ENCODE measurements at places on chromosomes 7 and 10. TPM values are rescaled to one million over a fixed set of nuclear protein-coding genes. Genes with fewer than 3 reads are reported as not detected.

- H3K27me3 ChIP-seq = no peaks in the 10 kb centered on the region
- no peak for DNase-seq
- peaks cover 81% of the 10 kb centered on the region for H3K4me1 ChIP-seq
- peak overlapping the region; percentile 67 for H3K4me3 ChIP-seq
Measured at GRCh38 chr10:71975087-71975870, 11.1 kb downstream of the CHST3 start.

- no peak overlapping the region for H3K4me3 ChIP-seq
- no peak for DNase-seq
- H3K36me3 ChIP-seq = peaks cover 5% of the 10 kb centered on the region
- peaks cover 4% of the 10 kb centered on the region for H3K4me1 ChIP-seq
- no peaks in the 10 kb centered on the region for H3K27me3 ChIP-seq
Measured at GRCh38 chr7:151712810-151713125, 164.1 kb downstream of the PRKAG2 start.

DNA sequence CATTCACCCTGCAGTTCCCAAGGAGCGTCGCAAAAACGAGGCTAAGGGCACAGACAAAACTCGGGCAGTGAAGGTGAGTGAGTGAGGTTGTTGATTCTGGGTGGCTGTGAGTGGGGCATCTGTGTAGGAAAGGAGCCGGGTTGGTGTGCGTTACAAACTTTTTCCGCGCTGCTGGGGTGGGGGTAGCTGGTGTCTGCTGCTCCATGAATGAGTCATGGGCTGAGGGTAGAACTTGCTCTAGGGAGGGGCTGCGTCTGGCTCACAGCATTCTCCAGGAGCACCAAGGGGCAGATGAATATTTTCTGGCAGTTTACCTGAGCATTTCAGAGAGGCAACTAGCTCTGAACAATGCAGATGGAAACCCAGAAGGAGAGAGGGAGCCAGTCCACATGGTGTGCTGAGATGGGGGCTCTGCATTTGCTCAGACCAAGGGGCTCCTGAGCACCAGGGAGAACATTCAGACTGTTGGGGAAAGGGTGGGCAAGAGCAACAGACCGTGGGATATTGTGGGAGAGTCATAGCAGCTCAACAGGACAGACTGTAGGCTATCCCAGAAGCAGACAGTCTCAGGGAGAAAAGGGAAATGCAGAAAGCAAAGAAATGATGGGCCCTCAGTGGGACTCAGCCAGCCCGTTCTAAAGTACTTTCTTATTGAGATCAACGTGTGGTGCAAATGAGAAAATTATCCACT is 18.8 kb downstream of the NOBOX start:
- no peak overlapping the region for H3K4me3 ChIP-seq
- no peaks in the 10 kb centered on the region for H3K4me1 ChIP-seq
- DNase-seq = no peak
- no peaks in the 10 kb centered on the region for H3K27me3 ChIP-seq
- no peaks in the 10 kb centered on the region for H3K36me3 ChIP-seq

DNA sequence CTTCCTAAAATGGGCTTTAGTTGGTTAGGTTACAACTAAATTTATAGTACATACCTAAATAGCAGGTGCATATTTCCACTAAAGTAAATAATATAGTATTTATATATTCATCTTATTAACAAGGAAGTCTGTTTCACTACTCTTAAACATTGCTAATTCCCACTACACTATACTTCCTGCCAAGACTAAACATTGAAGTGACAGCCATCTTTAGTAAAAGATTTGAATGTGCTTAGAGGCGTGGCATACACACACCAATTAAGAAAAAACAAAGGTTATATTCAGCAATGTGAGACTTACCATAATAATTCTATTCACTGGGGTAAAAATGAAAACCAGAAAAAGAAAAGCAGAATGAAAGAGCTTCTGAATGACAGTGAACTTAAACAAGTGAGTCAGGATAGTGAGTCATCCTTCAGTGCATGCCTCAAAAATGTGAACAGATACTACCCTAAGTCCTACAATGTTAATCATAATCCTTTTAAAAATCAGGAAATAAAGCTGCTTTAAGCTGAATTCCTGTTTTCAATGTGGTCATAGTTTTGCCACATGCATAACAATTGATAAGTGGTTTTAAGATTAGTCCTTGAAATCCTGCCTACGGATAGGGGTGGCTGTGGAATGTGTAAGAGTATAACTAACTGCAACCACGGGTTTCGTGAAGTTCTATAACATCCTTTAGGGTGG is 59.4 kb downstream of the USP6NL start:
- no peak overlapping the region for H3K4me3 ChIP-seq
- no peak overlapping the region for H3K27ac ChIP-seq
- peaks cover 37% of the 10 kb centered on the region for H3K4me1 ChIP-seq
- DNase-seq = no peak

GRCh38 chr10:2978111-2978510 is 89.2 kb upstream of the PFKP start:
- no peak for DNase-seq
- peak overlapping the region; percentile 35 for H3K27ac ChIP-seq
- no peaks in the 10 kb centered on the region for H3K27me3 ChIP-seq
- H3K4me3 ChIP-seq = no peak overlapping the region
- H3K36me3 ChIP-seq = no peaks in the 10 kb centered on the region
- peaks cover 10% of the 10 kb centered on the region for H3K4me1 ChIP-seq

GRCh38 chr7:130114776-130115175 is 44.4 kb downstream of the KLHDC10 start:
- no peak for DNase-seq
- no peak overlapping the region for H3K27ac ChIP-seq
- no peaks in the 10 kb centered on the region for H3K4me1 ChIP-seq
- no peak overlapping the region for H3K4me3 ChIP-seq
- H3K27me3 ChIP-seq = no peaks in the 10 kb centered on the region

DNA sequence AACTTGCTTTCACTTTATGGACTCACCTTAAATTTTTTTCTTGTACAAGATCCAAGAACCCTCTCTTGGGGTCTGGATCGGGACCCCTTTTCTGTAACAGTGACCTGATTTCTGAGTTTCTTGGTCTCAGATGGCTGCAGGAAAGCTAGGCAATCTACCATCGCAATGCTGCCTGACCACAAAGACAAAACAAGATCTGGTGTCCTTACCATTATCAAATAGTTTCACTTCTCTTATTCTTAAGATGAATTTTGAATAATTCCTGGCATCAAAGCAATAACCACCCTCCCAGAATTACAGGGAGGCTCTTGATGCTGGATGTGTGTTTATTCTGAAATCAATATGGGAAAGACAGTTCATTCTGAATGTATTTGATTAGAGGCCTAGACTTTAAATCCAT is 77.4 kb upstream of the FRMD4A start:
- H3K27me3 ChIP-seq = no peaks in the 10 kb centered on the region
- DNase-seq = no peak
- no peaks in the 10 kb centered on the region for H3K4me1 ChIP-seq
- H3K36me3 ChIP-seq = no peaks in the 10 kb centered on the region
- H3K27ac ChIP-seq = no peak overlapping the region
- H3K4me3 ChIP-seq = no peak overlapping the region

GRCh38 chr7:12373580-12374263 is 29.9 kb downstream of the VWDE start:
- H3K4me1 ChIP-seq = no peaks in the 10 kb centered on the region
- H3K4me3 ChIP-seq = no peak overlapping the region
- H3K36me3 ChIP-seq = no peaks in the 10 kb centered on the region
- no peak overlapping the region for H3K27ac ChIP-seq
- no peaks in the 10 kb centered on the region for H3K27me3 ChIP-seq
- DNase-seq = no peak

DNA sequence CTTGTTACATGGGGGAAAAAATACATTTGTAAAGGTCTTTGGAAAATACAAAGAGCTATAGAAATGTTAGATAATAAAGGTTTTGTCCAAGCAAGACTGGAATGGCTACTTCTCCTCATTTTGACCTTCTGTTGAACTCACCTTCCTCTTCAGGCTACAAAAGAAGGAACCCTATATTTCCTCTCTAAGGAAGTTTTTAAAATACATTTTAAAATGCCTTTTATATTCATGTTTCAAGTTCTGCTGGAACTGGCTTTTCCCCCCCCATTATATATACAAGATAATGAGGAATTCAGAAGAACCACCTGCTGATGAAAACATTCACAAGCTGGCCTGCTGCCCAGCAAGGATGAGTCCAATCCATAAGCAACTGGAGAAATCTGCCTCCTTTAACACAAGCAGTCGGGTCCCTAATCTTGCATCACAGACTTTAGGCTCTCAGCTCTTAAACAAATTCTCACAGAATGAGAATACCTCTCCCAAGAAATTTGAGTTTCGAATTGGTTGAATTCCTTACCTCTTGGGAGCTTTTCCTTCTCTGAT is 44.6 kb downstream of the MTERF1 start:
- H3K4me3 ChIP-seq = no peak overlapping the region
- no peaks in the 10 kb centered on the region for H3K27me3 ChIP-seq
- no peak overlapping the region for H3K27ac ChIP-seq
- DNase-seq = no peak
- peaks cover 3% of the 10 kb centered on the region for H3K36me3 ChIP-seq
- H3K4me1 ChIP-seq = peaks cover 13% of the 10 kb centered on the region

DNA sequence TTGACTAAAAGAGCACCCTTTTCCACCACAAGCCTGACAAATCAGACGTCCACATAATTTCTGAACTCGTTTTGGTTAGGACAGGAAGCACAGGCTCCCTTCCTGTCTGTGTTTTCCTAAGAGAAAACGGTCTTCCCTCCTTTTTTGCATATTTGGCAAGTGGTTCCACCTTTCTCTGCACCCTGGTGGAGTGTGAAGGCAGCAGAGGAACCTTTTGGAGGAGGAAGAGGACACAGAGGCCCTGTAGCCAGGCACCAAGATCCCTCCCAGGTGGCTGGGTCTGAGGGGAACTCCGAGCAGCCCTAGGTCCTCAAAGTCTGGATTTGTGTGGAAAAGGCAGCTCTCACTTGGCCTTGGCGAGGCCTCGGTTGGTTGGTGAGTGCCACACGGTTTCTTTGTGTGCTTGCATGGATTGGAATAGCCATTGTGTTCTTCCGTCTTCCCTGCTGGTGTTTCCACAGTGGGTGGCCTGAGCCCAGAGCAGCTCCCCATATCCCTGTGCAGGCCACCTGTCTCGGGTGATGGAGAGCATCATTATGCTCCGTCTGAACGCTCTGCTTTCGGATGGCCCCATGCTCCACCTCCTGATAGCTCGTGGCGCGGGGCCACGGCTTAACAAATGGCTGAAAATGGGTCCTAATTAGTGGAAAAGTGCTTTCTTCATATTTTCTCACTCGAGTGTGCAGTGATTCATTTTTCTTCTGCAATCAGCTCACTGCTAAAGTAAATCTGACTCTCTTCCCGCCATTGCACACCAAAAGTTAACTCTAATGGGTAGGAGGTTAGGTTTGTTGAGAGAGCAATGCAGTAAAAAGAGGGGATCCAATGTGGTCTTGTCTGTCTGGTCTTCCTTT is 4.2 kb downstream of the IKZF1 start:
- peaks cover 48% of the 10 kb centered on the region for H3K4me1 ChIP-seq
- DNase-seq = no peak
- peaks cover 52% of the 10 kb centered on the region for H3K27me3 ChIP-seq
- H3K4me3 ChIP-seq = no peak overlapping the region

GRCh38 chr10:53135213-53135896 is 362.8 kb upstream of the MBL2 start:
- H3K36me3 ChIP-seq = no peaks in the 10 kb centered on the region
- no peak overlapping the region for H3K4me3 ChIP-seq
- DNase-seq = no peak
- no peaks in the 10 kb centered on the region for H3K4me1 ChIP-seq

DNA sequence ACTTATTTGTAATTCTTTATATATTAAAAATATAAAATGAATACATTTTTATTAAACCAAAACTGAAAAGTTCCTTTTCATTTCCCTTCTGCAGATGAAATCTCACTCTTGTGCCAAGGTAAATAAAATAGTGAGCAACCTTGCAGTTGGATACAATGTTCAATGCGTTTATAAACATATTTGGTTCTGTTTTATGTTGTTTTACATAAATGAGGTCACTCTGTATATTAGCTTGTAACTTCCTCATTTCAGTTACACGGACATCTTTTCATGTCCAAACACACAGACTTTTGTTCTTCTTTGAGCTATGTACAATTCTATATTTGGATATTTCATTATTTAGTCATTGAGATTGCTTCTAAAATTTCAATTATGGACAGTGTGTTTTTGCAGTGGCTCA is 107.7 kb downstream of the BBS9 start:
- no peak overlapping the region for H3K4me3 ChIP-seq
- H3K27ac ChIP-seq = no peak overlapping the region
- H3K27me3 ChIP-seq = no peaks in the 10 kb centered on the region
- no peaks in the 10 kb centered on the region for H3K4me1 ChIP-seq

DNA sequence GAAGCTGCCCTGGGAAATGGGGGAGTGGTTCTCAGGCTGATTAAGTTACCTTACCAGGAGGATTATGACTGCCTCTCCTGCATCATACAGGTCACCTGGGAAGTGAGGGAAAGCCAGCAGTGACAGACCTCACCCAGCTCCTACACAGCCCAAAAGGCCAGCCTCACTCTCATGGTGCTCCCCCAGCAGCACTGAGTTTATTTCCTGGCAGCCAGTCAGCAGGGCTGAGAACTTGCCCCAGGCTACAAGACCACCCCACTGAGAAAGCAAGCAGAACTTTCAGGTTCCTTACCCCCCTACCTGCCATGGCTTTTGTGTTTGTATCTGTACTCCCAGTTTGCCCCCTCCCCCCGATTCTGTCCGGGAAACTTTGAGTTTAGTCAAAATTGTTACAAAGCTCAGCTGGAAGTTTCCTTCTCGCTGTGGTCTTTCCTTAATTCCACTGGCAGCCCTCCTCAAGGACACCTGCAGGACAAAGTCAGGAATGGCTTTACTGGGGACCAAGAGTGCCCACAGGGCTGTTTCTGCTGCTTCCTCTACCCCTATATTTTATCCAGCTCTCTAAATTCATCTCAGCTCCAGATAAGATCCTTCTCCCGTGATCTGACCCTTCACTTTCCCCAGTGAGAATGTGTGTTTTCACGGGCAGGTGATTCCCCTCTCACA is 649.8 kb upstream of the MBL2 start:
- H3K27ac ChIP-seq = no peak overlapping the region
- peaks cover 6% of the 10 kb centered on the region for H3K4me1 ChIP-seq
- no peak for DNase-seq
- H3K27me3 ChIP-seq = no peaks in the 10 kb centered on the region

CPA4 gene
- 0.72 TPM for total RNA-seq

VAX1 gene
- 0.23 TPM for total RNA-seq

RARRES2 gene
- 26.3 TPM for total RNA-seq

GRID2IP gene
- total RNA-seq = 0.61 TPM
